ENCODE measurements at places on chromosomes 12 and 14.

GRCh38 chr14:30541318-30541717, 17.6 kb upstream of the G2E3 start:
- no peak for DNase-seq

DNA sequence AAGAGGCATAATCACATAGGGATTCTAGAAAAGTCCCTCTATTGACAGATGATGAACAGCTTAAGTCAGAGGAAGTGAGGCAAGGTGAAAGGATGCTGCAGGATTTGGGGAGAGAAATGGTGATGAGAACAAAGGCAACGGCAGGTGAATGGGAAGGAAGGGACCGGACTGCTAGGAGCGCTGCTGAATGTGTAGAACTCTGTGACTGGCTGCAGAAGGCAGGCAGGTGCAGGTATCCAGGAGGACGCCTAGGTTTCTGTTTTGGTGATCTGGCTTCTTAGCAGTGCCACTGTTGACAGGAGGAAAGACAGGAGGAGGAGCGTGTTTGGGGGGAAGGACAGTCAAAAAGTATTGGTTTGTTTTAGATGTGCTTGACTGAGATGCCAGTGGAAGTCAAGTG, 58.4 kb upstream of the TTC7B start:
- DNase-seq: no peak

- DNase-seq: no peak
Observed at GRCh38 chr12:55060470-55060869, 40.7 kb downstream of the NEUROD4 start.

DNA sequence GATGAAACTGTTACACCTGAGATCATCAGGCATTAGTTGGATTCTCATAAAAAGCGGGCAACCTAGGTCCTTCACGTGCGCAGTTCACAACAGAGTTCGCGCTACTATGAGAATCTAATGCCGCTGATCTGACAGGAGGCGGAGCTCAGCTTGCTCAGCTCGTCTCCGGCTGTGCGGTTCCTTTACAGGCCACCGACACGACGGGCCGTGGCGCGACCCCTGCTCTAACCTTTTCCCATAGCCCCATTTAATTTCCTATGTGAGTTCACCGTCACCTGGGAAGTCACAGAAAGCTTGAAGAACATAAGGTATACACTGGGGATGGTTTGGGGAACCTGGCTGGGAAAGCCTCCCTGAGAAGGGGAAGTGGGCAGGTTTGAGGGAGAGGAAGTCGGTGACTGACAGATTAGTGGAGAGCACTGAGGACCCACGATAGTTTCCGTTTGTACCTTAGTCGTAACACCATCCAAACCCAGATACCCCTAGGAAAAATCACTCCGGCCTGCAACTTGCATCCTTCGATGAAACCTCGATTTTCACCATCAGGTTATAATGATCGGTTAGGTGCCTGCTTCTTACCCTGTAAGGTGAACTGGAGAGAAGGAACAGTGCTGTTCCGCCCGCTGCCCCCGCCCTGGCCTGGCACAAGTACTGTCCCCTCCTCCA, 2.8 kb upstream of the AAAS start:
- peak; percentile 63 for DNase-seq

DNA sequence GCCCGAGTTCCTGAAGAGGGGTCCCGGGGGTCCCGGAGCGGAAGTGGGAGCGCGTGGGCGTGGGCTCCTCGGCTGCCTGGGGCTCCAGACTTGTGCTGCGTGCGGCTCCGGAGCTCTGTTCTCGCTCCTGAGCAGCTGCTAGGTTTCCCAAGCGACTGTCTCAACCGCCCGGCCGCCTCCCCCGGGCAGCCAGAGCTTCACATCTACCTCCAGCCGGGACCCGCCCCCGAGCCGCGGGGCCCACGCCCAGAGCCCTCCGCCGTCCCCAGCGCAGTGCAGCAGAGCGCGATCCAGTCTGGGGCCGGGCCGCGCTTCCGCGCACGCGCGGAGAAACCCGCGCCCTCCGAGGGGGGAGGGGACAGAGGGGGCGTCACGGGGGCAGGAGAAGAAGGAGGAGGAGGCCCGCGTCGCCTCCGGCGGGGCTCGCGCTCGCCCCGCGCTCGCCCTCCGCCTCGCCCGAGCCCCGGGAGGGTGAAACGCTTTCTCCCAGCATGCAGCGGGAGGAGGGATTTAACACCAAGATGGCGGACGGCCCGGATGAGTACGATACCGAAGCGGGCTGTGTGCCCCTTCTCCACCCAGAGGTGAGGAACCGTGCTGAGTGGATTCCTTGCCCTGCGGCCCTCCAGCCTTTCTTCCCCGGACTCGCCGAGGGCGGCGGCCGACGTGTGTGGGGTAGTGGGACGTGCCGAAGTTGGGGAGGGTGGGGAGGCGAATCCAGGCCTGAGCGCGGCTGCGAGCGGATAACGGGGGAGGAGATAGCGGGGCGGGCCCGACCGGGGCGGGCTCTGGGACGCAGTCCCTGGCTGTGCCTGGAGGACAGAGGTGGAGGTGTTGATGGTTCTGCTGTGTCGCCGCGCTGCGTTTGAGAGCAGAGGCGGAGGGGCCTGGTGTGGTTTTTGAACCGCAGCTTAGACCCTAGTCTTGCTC, at the start of gene ZDHHC17:
ZDHHC17 (plus strand) TSS at position 370 of the 930 bp plus-strand sequence; CDS start at position 492, 122 bp downstream.
- DNase-seq: peak; percentile 97

DNA sequence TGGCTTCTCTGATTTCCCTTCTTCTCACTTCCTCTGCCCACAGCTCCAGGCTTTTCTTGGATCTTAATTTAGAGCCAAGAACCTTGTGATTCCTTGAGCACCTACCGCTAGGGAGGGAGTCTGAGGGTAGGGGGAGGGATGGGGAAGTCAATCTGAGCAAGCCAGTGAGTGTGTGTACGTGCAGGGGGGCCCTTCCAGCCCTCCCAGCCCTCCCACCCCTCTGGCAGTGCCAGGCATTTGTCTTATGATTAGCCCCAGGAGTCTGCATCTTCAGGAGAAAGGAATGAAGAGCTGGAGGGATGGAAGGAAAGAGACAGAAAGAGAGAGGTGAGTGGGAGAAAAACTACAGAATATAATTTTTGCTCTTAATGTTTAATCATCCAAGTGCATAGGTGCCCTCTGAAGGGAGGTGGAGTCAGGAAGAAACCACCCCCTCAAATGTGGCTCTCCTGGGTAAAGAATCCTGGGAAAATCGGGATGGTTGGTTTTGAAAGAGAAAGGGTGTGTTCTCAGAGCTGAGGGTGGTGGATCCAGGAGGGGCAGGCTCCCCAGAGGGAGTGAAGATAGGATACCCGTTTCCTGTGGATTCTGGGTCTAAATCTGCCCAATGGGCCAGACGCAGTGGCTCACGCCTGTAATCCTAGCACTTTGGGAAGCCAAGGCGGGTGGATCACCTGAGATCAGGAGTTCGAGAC, 2.1 kb downstream of the PIANP start:
- DNase-seq: no peak

GRCh38 chr12:91885851-91886731, 259.6 kb downstream of the BTG1 start:
- no peak for DNase-seq

- no peak for DNase-seq
Observed at GRCh38 chr12:5969156-5969973, 24.3 kb upstream of the ANO2 start.

DNA sequence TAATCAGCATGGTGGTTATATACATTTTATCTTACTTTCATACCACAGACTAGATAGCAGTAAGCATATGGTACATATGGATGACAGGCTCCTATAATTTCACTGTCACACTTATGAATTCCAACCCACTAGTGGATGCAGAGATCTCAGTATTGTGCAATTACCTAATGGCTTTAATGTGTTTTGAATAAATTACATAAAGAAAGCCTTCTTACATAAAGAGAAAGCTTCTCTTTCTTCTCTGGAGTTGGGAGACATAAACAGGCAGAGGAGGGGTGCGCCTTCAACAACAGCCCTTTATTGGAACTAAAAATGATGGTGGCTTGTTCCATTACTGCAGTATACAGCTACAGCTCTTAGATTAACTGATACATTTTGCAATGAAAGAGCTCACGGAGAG, 52.6 kb downstream of the SAV1 start:
- DNase-seq: no peak

- no peak for DNase-seq
Observed at GRCh38 chr12:1918884-1919236, 408 bp upstream of the CACNA2D4 start.

DNA sequence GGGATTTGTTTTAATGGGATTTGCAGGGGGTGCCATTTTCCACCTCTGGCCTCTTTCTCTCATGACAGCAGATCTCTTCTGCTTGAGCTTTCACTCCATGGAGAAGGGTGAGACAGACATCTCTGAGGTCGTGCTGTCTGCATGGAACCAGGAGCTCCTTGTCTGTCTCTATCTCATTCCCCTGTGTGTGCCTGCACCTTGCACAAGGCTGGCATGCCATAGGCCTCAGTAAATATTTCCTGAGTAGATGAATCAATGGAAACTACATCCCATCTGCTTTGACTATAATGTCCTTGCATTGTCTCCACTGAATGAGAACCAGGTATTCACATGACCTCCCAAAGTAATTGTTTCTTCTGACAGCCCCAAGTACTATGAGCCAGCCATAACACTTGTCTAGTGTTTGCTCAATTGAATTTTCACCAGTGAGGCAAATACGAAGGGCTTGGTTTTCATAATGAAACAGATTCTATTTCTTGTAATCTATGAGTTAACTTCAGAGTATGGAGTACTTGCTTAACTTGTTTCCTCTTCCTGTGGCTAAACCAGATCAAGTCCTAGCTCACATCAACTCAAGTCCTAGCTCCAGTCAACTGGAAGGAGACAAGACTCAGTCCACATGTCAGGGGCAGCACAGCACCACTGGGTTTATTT, 32.3 kb downstream of the KCNK13 start:
- no peak for DNase-seq

GRCh38 chr12:122058549-122059149, 19.9 kb upstream of the MLXIP start:
- DNase-seq: no peak

- no peak for DNase-seq
Observed at GRCh38 chr12:14779834-14780233, 23.4 kb downstream of the WBP11 start.

- DNase-seq: no peak
Observed at GRCh38 chr14:79514700-79515099, 696.6 kb downstream of the DIO2 start.

GRCh38 chr12:15897433-15897832, 13.7 kb upstream of the DERA start:
- no peak for DNase-seq

DNA sequence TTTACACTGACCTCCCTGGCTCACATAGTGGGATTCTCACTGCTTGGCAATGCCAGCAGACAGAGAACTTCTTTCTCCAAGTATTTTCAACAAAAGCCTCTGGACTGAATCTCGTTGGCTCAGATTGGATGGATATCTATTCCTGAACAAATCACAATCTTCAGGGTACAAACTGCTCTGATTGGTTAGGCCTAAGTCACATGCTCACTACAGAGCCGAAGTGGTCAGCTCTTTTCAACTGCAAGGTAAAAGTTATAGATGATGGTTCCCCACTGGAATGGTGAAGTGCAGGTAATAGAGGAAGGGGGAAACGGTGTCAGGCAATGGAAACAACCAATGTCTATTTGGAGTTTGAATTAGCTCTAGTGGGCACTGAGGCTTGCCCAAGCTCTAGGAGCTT, 16.7 kb upstream of the VRK1 start:
- DNase-seq: no peak

- no peak for DNase-seq
Observed at GRCh38 chr12:25690996-25691864, 138.1 kb upstream of the LMNTD1 start.

- DNase-seq: no peak
Observed at GRCh38 chr12:24798335-24798734, 150.6 kb downstream of the BCAT1 start.

DNA sequence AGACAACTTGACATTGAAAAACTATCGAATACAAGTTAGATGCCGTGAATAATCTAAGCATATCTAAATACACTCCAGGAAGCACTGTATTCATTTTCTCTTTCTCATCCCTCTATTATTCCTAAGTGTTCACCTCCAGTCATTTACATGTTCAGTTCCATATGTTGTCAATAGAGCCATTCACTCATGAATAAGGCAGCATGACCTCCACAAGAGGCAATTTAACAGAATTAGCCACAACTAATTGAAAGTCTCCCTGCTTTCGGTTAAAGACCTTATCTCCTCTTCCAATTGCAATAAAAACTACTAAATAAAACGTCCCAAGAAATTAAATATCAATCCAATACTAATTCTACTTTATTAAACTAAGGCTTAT, 1.8 kb downstream of the LRIG3 start:
- no peak for DNase-seq

DNA sequence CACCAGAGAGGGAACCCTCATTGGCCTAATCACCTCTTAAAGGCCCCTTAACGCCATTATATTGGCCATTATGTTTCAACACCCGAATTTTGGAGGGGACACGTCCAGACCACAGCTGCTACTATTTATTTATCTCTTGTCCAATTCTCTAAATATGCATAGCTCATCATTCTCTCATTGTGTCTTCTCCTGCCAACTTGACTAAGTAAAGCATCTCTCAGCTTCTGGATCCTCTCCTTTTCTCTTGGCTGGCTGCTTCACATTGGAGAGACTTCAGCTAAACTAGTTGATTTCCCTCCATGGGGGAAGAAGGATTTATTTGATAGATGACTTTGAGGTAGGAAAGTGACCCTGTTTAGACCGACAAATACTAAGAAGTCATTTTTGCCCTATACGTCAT, 120.4 kb upstream of the KRR1 start:
- DNase-seq: no peak

DNA sequence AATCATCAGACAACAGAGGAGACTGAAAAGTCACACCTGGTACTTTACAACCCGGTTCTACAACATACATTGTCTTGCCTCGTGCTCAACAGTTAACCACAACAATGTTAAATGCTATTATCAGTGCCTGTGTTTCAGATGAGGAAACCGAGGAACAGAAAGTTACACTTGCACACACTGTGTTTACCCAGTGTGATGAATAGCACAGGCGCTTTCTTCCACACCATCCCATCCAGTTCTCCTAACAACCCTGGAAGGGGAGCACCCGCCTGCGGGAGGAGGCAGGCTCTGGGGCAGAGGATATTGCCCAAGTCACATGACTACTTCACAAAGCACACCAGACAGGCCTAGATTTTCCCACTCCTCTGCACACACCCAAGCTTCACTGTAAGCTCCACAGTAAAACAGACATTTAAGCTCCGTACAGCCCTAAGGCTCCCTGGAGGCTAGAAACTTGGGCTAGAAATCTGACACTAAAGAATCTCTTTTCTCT, 21.8 kb downstream of the NCKAP5L start:
- no peak for DNase-seq

DNA sequence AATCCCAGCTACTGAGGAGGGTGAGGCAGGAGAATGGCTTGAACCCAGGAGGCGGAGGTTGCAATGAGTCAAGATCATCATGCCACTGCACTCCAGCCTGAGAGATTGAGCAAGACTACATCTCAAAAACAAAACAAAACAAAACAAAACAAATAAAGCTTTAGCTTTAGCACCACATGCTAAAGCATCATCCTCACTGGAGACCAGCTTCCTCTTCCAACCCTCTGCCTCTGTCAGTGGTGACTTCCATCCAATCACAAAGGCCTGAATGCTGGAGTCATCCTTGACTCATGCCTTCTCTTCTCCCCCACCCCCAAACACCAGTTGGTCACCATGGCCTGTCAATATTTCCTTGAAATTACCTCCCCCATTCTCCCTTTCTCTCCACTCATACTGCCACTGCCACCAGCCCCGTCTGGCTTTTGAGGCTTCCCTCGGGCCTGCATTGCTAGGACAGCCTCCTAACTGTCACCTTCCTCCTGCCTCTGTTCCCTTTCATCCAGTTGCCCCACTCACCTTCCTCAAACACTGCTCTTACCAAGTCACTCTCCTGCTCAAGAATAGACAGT, 1.4 kb downstream of the ZNF385A start:
- DNase-seq: no peak

- no peak for DNase-seq
Observed at GRCh38 chr14:105099778-105100177, 34.5 kb upstream of the GPR132 start.
